H4 (cell line): ENCODE measurements at places on chromosomes 12 and 14. TPM values are rescaled to one million over a fixed set of nuclear protein-coding genes. Genes with fewer than 3 reads are reported as not detected.
A peak's percentile ranks its signal among the peaks of the same experiment; 100 is the strongest.

DNA sequence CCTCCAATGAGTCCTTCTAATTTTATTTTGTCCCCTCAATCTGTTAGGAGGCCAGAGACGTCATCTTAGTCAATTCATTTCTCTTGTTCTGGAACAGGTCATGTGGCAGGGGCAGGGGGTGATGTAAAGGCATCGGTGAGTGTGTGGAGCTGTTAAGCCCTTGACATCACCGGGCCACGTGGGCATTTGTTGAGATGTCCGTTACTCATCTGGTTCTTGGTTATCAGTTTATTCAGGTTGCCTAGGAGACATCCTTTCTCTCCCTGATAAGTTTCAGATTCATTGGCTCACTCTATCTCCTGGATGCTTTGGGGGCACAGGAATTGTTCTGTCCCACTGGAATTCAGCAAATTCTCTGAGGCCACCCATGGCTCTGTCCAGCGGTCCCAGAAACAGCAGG lies 33.6 kb upstream of the SEL1L start:
- DNase-seq: no peak

- DNase-seq: peak; percentile 15
Observed at GRCh38 chr12:40224439-40225291, at the start of gene LRRK2. Gene LRRK2 (plus strand): TSS chr12:40224997. CDS start chr12:40225132, 135 bp downstream.

Gene RASSF8
- 18.8 and 19.8 TPM in 2 replicates for total RNA-seq

- DNase-seq: no peak
Observed at GRCh38 chr14:44995196-44995595, 33.2 kb downstream of the TOGARAM1 start.

DNA sequence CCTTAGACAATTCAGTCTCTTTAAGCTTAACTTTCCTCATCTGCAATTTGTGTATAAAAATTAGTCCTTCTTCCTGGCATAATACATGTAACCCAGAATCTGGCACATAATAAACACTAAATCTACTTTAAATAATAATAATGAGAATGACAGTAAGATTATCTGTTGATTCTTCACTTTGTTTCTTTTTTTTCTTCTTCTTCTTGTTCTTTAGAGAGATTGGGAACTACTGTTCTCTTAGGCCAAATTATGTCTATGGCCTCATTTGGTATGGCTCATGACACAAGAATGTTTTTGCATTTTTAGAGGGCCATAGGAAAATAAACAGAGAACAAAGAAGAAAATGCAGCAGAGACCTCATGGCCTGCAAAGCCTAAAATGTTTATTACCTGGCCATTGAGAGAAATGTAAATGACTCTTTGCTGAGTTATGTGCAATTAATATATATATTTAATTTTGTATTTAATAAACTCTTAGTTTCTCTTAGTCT lies 275.8 kb downstream of the SLC6A15 start:
- DNase-seq: peak; percentile 16

- DNase-seq: no peak
Observed at GRCh38 chr14:100988956-100989355, 85.4 kb upstream of the RTL1 start.

Gene LRRC10
- not detected in 2 replicates for total RNA-seq

Gene STAC3
- not detected in 2 replicates for total RNA-seq

DNA sequence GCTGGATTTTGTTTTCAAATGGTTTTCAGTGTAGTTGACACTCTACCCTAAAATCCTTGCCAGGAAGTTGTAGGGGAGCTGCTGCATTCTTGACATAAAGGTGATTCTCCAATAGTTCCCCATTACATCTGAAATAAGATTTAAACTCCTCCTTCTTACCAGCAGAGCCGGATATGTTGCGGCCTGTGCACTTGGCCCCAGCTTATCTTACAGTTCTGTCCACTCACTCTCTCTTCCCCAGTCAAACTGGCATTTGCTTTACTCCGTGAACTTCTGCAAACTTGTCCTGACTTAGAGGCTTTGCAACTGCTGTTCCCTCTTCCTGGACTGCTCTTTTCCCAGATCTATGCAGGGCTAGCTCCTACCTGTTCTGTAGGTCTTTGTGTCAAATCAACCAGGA lies 929.5 kb downstream of the VRK1 start:
- DNase-seq: no peak

GRCh38 chr14:84891404-84891803 lies 638.5 kb upstream of the FLRT2 start:
- DNase-seq: no peak

DNA sequence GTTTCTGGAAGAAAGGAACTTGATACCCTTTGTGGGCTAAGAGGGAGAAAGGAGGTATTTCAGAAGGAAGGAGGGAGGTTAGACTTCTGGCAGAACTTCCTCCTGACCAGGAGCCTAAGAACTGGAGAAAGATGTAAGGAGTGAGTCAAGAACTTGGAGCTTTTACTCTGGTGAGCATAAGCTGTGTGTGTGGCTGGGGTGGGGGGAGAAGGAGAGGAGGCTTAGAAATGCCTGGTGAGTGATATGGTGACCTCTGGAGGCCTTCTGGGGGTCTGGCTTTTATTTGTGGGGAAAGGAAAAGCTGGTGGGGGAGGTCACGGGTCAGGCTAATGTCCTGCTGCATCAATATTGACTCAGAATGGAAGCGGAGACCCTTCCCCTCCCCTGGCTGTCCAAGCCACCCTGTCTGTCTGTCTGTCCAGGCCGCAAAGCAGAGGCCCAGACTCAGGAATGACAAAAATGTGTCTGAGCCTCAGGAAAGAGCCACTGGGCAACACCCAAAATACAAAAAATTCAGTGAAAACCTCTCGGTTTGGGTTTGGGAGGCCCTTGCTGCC lies 4.8 kb downstream of the LRP1 start:
- no peak for DNase-seq

- DNase-seq: peak; percentile 55
Observed at GRCh38 chr12:5259523-5259922, 172.4 kb upstream of the NTF3 start.

Gene TMPO
- 118 and 133 TPM in 2 replicates for total RNA-seq

- no peak for DNase-seq
Observed at GRCh38 chr14:64117671-64118402, 176.3 kb downstream of the ESR2 start.

DNA sequence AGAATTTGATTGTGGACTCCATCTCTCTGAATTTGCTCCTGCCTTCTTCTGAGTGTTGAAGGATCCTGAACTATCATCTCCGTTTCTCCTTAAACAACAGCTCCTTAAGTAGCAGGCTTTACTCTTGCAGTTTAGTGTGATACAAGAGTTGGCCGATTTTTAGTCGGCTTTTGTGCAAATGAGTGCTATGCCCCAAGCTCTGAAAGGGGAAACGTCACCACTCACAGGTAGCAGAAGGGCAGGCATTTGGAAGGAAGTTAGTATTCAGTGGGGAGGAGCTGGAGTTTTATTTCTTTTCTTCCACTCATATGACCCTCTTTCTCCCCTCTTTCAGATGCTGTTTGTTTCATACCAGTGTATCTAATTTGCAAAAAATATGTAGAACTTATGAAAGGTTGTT lies 36.5 kb upstream of the LRRC10 start:
- no peak for DNase-seq

DNA sequence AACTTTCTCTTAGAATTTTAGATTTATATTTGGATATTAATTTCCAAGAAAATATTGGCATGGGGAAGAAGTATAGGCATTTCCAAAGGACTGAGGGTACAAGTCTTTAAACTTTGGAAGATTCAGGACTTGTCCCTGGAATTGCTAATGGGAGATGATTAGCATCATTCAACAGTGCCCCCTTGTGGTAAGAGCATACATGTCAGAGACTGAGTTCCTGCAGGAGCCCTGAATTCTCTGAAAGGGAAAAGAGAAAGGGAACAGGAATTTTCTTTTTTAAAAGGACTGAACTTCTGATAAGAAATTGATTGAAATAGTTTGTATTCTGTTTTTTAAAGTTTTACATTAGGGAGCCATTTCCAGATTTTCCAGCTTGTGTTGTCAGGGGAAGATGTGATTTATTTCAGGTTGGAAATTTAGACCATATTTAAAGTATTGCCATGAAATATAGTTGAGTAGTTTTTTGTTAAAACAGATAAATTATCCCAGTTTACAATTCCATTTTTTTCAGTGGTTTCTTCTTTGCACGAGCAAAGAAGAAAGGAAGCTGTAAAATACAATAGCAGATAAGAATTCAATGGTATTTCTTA lies 44.0 kb upstream of the REP15 start:
- DNase-seq: peak; percentile 70

Gene CLBA1
- total RNA-seq: 2.4 and 4.4 TPM in 2 replicates

- DNase-seq: peak; percentile 57
Observed at GRCh38 chr12:127162902-127163301, 1104.1 kb upstream of the TMEM132C start.

Gene P2RX2
- total RNA-seq: not detected in 2 replicates

DNA sequence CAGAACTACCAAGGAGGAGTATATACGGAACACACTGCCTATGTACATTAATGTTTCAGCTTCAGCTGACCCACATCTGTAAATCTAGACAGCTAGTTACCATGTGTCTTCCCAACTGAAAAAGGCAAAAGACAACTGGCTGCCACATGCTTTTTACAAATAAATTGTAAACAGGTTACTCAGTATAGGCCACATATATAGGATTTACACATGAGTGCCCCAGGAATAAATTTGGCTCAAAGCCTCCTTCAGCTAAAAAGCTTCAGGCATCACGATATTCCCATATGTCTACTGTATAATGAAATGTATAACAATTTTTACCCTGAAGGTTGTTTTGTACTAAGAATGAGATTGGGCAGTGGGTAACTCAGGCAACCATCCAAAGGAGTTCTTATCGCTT lies 175.9 kb upstream of the BMP4 start:
- DNase-seq: no peak

Gene DTX1
- 1.3 and 2.8 TPM in 2 replicates for total RNA-seq

Gene TMPRSS12
- total RNA-seq: not detected in 2 replicates

Gene OR6C2
- total RNA-seq: not detected in 2 replicates

DNA sequence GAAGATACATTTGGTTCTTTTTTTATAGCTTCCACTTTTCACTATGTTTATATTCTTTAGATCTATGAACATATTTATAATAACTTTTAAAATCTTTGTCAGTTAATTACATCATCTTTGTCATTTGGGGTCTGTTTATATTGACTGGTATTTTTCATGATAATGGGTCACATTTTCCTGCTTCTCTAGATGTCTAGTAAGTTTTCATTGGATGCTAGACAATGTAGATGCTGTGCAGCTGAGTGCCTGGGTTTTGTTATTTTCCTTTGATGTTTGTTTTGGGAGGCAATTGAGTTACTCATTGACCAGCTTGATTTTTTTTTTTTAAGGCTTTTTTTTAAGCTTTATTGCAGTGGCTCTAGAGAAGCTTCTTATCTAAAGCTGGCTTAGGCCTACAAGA lies 4.9 kb downstream of the MAP1LC3B2 start:
- no peak for DNase-seq

- no peak for DNase-seq
Observed at GRCh38 chr14:81233615-81234014, 12.9 kb upstream of the GTF2A1 start.

GRCh38 chr14:30957813-30958370 lies 67.6 kb upstream of the AP4S1 start:
- no peak for DNase-seq

GRCh38 chr12:109753959-109754358 lies 40.3 kb downstream of the FAM222A start:
- DNase-seq: no peak

- DNase-seq: no peak
Observed at GRCh38 chr12:91205811-91206210, 23.2 kb upstream of the DCN start.

DNA sequence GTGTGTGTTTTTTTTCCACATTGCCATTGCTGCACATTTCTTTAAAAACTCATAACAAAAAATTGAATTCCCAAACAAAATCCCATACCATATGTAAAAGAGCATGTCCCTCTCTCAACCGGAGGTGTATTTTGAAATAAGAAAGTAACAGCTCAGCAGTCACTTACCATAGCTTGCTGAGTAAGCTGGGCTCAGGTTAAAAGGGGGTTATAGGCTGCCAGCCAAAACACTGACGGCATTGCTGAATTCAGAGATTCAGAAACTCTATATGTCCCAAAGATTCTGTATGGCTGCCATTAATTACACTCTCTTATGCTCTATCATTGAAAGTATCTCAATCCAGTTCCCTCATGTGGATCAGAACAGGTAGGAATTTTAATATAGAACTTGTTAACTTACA lies 276.0 kb downstream of the FOXG1 start:
- no peak for DNase-seq

DNA sequence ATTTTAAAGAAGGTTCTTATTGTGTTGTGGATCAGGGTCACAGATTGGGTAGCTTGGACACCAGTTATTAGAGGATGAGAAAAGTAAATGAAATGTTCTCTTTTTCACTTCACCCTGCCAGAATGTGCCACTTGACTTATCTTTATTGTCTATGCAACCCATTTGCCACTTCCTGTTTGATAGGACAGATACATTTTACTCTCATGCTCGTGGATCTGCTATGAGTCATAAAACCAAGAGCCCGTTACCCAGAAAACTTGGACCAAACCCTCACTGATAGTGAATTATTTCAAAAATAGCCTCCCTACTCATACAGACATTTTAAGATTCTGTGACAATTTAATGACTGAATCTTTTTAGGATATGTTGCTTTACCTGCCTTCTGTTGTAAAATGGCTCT lies 1.8 kb downstream of the ISCA2 start:
- no peak for DNase-seq

DNA sequence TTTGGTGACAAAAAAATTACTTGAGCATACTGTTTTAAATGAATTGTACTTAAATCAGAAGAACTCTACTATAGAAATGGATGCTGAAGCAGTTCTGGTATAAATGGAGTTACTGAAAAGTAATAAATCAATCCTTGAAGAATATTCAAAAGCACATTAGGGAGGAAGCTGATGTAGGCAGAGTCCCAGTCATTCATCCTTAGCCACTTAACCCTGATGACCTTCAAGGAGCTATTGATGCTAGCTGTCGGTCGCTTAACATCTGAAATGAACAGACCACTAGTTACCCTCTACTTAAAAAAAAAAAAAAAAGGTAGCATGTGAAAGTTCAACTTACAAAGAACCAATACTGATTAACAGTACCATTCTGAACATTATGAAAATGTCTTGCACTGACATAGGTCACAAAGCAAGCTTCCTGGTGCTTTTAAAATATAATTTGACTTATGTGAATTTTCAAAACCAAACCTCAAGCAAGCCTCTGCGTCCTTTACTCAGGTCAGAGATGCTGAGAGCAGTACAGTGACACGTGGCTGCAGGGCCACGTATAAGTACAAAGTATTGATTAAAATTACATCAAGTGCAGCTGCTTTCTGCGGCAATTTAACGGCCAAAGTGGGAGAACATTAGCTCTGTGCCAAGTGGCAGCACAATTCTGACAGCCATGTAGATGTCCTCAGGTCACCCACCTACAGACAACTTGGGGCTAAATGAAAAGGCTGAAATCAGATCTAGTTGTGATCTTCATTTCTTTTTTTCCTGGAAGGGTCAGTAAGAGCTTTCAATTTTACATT lies 18.1 kb downstream of the PPM1H start:
- no peak for DNase-seq

DNA sequence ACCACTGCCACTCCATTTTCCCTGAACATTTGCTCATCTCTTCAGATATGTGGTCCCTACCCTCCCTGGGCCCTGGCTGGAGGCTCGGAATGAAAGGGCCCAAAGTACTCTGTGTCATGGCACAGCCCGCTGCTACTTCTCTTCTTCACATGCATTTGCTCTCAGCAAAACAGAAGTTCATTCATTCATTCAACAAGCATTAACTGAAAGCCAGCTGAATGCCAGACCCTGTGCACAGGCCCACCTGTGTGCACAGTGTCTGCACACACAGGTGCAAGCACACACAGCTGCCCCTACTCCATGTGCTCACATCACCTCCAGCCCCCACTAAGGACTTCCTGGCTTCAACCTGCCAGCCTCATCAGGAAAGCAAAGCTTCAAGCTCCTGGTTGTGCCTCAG lies 7.8 kb downstream of the WNT1 start:
- DNase-seq: no peak
